ENCODE measurements at places on chromosomes 4 and X.

- DNase-seq = no peak
Observed at GRCh38 chrX:154469880-154470279, 9.2 kb downstream of the LAGE3 start.

DNA sequence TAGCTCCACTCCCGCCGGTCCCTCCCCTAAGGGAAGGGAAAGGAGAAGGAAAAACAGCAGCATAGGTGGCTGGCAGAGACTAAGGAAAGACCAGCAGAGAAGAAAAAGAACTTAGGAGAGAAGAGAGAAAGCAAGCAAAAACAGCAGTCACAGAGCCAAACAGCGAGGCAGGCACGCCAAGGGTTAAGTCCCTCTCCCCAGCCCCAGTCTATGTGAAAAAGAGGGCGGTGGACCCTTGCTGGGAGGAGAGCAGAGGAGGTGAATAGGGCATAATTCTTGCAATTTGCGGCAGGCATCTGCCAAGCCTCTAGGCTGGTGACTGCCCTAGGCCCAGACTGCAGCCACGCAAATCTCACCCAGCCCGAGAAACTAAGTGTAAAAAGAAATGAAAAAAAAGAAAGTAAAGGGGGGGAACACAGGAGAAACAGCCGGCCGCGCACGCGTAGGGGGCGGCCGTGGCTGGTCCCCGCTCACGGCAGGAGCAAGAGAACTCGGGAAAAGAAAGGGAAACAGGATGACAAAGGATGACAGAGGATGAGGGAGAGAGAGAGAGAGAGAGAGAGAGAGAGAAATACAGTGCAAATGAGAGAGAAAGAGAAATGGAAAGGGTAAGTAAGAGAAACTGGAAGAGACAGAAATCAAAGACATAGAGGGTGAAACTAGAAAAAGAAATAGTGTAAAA, 48.6 kb downstream of the MAGEA9 start:
- DNase-seq = no peak

GRCh38 chr4:185880571-185880970, 68.6 kb upstream of the SORBS2 start:
- no peak for DNase-seq

DNA sequence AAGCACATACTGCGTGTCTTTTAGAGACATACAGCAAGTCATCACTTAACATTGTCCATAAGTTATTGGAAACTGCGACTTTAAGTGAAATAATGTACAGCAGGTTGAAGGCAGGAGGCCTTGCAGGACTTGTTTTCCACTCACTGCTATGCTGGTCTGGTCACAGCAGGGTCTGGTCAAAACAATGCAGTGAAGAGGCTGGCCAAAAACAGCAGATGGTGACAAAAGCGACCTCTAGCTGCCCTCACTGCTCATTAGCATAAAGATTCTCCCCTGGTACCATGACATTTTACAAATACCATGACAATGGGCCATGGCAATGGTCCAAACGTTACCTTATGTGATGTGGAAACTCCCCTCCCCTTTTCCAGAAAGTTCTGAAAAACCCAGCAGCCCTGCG, 1283.6 kb downstream of the FSTL5 start:
- DNase-seq = no peak

DNA sequence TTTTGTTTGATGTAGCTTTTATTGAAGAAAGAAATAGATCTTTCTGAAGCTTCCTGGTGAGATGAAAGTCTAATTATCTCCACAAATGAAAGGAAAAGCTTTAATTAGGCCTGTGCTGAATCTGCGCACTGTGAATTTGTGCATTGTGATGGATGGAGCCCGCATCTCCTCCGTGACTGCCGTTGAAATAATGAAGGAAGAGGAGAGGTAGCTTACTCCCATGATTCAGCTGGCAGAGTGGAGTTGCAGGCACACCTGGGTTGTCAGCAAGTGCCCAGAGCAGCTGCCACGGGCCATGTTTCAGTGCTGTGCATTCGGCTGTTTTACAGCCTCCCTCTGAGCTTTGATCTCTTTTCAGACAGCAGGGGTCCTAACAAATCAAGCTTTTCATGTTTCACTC, 735.3 kb upstream of the TENM3 start:
- no peak for DNase-seq

DNA sequence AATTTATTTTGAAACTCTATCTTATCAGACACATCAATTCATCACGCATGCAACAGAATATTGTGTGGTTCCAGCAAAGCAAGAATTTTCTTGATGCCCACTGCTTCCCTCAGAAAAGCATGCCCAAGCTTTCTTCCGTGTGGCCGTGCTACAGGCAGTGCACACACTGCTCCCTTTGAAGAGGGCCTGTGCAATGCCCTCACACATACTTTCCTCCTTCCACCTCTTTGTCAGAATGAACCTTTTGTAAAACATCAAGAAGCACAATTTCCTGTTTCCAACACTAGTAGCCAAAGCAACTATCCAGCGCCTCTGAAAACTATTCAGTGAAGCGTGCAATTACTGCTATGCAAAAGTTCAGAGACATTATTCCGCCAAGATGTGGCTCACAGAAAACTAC, 201.7 kb downstream of the NLGN4X start:
- DNase-seq = no peak

GRCh38 chr4:78529569-78530209, 21.9 kb upstream of the ANXA3 start:
- no peak for DNase-seq

DNA sequence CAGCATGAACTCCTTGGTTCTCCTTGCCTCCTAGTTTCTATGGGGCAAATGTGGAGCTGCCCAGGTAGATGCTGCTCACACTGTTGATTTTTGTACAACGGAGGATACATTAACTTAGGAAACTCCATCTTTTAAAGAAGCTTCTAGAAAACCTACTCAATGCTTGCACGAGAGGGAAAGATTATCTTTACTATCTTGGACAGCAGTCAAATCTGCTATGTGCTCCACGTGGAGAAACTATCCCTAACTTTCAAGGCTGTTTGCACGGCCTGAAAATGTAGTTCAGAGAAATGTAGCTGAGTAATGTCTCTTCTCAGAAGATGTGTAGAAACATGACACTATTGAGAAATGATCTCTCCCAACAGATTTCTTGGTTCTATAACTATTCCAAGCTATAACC, 1530.9 kb upstream of the PABPC4L start:
- DNase-seq = no peak

GRCh38 chr4:26173619-26174018, 147.2 kb upstream of the RBPJ start:
- DNase-seq = no peak

GRCh38 chr4:168540086-168540485, 43.2 kb downstream of the PALLD start:
- no peak for DNase-seq

DNA sequence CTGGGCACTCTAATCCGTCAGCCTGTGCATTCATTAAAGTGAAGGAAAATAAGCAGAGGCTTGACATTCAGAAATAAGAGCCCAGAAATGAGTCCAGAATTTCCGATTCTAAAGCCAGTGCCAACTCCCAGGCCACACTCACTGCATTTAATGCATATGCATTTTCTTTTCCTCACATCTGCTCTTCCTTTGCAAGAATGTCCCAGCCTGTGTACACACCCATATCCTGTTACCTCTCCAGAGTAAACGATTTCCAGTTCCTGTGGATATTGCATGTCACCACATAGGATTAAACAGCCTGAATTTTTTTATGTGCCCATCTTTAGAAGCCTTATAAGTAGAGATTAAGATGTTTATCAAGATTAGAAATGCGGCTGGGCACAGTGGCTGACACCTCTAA, 27.5 kb downstream of the ARX start:
- DNase-seq = no peak
